ENCODE measurements at places on chromosomes 11 and 22.

DNA sequence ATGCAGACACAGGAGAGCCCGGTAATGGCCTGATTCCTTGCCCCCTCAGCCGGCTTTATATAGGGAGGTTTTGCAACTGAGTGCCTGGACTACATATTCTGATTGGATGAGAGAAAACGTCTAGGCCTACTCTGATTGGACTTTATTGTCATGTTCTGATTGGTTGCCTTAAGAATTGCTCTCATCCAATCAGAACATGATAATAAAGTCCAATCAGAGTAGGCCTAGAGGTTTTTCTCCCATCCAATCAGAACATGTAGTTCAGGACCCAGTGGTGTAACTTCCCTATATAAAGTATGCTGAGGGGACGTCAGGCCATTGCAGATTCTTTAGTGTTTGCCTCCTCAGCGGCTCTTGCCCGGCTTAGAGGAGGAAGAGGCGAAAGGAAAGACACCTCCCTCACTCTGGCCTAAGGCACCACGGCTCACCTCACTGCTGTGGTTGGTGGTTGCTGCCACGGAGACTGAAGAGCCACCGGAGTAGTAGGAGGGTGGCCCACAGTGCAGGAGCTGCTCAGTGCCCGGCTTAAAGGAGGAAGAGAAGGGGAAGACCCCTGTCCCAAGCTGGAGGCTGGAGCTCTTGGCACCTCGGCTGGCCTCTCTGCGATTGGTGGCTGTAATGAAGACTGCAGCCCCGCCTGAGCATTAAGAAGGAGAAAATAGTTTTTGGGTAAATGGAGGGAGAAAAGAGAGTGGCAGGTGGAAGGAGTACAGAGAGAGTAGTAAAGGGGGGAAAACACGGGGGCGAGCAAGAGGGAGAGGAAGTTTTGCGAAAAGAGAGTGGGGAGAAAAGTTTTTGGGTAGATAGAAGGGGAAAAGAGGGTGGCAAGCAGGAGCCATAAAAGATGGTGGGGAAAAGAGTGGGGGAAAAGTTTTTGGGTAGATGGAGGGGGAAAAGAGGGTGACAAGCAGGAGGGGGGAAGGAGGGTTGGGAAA lies 116.7 kb upstream of the SERPIND1 start:
- no peak for DNase-seq

- DNase-seq: no peak
Measured at GRCh38 chr11:63958008-63958407, 16.4 kb upstream of the COX8A start.

DNA sequence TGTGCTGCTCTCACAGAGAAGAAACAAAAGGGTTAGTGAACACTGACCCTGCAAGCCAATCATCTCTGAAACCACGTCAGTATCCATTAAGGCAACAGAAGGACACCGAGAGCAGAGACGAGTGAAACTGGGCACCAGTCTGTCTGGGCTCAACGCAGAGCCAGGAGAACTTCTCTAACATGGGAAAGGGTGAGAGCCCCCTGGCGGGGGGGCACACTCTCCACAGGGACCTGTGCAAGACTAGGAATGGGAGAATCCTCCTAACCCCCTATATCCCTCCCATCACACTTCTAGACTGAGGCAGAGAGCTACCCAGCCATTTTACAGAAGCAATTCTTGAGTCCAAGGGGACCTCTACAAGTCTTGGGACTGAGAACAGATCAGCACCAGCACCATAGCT lies 285.8 kb downstream of the SOX6 start:
- DNase-seq: no peak

DNA sequence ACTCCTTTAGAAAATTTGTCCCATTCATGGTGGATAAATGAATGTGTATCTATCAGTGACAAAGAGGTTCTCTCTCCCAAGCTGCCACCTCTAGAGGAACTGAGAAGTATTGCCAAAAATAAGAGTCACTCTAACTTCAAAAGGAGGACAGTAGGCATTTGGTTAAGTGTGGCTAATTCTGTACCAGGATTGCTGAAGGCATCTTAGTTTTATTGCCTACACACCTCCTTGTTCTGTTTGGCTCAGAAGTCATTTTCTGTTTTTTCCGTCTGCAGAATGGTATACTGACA lies 189.0 kb upstream of the MPPED2 start:
- no peak for DNase-seq

- no peak for DNase-seq
Measured at GRCh38 chr22:27760474-27760873, 41.1 kb downstream of the MN1 start.

DNA sequence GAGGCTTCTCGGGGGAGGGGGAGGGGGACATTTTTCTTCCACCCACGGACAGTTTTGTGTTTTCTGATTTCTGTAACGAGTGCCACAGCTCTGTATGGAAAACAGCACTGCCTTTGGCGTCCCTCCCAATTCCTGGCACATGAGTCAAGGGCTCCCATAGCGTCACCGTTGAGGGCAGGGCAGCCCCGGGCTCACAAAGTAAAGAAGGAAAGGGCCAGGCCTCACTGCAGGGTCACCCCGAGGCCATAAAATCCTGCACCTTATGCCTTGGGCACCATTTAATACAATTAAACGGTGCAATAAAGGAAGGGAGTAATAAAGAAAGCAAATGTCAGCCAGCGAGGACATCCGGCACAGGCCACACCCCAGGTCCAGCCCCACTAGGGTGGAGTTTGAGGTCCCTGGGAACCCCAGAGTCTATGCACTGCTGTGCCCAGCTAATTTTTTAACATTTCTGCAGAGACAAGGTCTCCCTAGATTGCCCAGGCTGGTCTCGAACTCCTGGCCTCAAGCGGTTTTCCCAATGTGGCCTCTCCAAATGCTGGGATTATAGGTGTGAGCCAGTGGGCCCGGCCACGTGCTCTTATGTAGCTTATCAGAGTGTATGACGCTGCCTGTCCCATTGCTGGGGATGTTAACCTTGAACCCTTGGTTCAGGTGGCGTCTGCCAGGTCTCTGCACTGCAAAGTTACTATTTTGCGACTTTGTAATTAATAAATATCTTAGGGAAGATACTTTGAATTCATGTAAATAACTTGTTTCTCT lies 13.6 kb upstream of the MUC2 start:
- DNase-seq: no peak

GRCh38 chr11:90525962-90526361 lies 303.1 kb upstream of the CHORDC1 start:
- DNase-seq: no peak

DNA sequence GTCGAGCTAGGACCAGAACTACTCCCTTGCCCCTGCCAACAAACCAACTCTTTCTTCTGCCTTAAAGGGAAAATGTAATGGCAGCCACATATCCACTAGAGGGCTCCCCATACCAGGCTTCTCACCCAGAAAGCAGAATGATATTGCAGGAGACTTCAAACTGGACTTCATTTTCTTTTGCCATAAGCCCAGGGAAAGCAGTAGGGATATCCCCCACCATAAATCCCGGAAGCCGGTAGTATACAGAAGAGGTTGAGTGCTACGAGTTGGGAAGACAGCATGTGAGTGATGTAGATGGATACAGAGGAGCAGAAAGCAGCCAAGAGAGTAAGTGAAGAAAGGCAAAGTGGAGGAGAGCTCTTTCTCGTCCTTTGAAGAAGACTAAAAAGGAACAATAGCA lies 12.1 kb downstream of the PLAAT5 start:
- peak; percentile 21 for DNase-seq

GRCh38 chr22:18156878-18157713 lies 7.1 kb downstream of the USP18 start:
- DNase-seq: no peak
